Regular cardiac myocyte (primary cell): ENCODE measurements at places on chromosomes 11 and 22. TPM values are rescaled to one million over a fixed set of nuclear protein-coding genes. Genes with fewer than 3 reads are reported as not detected.

P4HA3 gene
- 13.4 and 47.9 TPM in 2 replicates for total RNA-seq

FAM168A gene
- total RNA-seq = 18.8 and 23.7 TPM in 2 replicates

ARFIP2 gene
- total RNA-seq = 54.7 and 69.6 TPM in 2 replicates

OR5P2 gene
- total RNA-seq = not detected in 2 replicates

RAG2 gene
- not detected in 2 replicates for total RNA-seq

GLYATL1 gene
- 0.56 and 0.58 TPM in 2 replicates for total RNA-seq

TH gene
- total RNA-seq = not detected in 2 replicates

FGF4 gene
- total RNA-seq = not detected in 2 replicates

OR4D5 gene
- not detected in 2 replicates for total RNA-seq

THRSP gene
- not detected in 2 replicates for total RNA-seq

KCNJ1 gene
- total RNA-seq = under 0.01 TPM in 1 of 2 replicates, not detected in the other

EFCAB6 gene
- 0.96 and 2.3 TPM in 2 replicates for total RNA-seq

ANKK1 gene
- total RNA-seq = 0.28 TPM in 1 of 2 replicates, not detected in the other

MS4A6A gene
- total RNA-seq = not detected in 2 replicates

SLCO2B1 gene
- total RNA-seq = 0.38 TPM in 1 of 2 replicates, not detected in the other

INSC gene
- total RNA-seq = under 0.01 and 3.8 TPM in 2 replicates

C11orf91 gene
- not detected in 2 replicates for total RNA-seq

RAPSN gene
- total RNA-seq = under 0.01 and 0.19 TPM in 2 replicates

EPS8L2 gene
- total RNA-seq = 19.0 and 22.8 TPM in 2 replicates

TNNT3 gene
- 0.56 TPM in 1 of 2 replicates, not detected in the other for total RNA-seq

MAPK8IP1 gene
- total RNA-seq = 4.2 TPM in 2 replicates

FOLH1 gene
- 0.28 TPM in 1 of 2 replicates, not detected in the other for total RNA-seq

KDELR3 gene
- 147 and 213 TPM in 2 replicates for total RNA-seq

UPK2 gene
- not detected in 2 replicates for total RNA-seq

FKBP2 gene
- 86.8 and 87.4 TPM in 2 replicates for total RNA-seq

OR4A16 gene
- total RNA-seq = not detected in 2 replicates

HSCB gene
- 13.8 and 16.5 TPM in 2 replicates for total RNA-seq

OSM gene
- total RNA-seq = not detected in 2 replicates

SCGB1C1 gene
- total RNA-seq = not detected in 2 replicates

PGAP2 gene
- 7.9 and 10.2 TPM in 2 replicates for total RNA-seq

CCDC73 gene
- not detected in 2 replicates for total RNA-seq

GSTP1 gene
- 709 and 1,193 TPM in 2 replicates for total RNA-seq

SERHL2 gene
- total RNA-seq = 3.6 and 4.8 TPM in 2 replicates
